ENCODE measurements at places on chromosomes 12 and 14.

DNA sequence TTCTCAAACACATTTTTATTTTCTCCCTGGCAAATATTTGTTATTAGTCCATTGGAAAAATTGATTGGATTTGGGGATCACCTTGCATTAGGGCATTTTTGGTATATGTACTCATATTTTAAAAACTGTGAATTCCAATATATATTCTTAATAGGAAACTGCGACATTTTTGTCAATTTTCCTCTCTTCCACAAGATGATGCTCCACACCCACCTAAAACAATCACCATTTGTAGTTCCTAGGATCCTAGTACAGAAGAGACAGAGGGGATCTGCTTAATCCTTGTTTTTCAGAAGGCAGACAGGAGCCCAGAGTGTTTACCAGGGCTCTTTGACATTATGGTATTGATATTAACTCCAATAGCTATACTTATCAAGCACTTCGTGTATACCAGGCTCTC is 22.8 kb upstream of the OASL start:
- DNase-seq, result peak; percentile 31

GRCh38 chr12:70091021-70091521 is 152.2 kb upstream of the CNOT2 start:
- DNase-seq, result no peak

- peak; percentile 30 for DNase-seq
These were observed 196.2 kb downstream of the CACNA1C start for GRCh38 chr12:2248901-2249381.

GRCh38 chr14:80446356-80446755 is 235.1 kb upstream of the DIO2 start:
- DNase-seq, result peak; percentile 34

GRCh38 chr14:72608391-72609204 is 285.3 kb downstream of the DPF3 start:
- DNase-seq, result peak; percentile 95

- peak; percentile 81 for DNase-seq
These were observed 9.2 kb downstream of the DGKA start for GRCh38 chr12:55940065-55940732.

DNA sequence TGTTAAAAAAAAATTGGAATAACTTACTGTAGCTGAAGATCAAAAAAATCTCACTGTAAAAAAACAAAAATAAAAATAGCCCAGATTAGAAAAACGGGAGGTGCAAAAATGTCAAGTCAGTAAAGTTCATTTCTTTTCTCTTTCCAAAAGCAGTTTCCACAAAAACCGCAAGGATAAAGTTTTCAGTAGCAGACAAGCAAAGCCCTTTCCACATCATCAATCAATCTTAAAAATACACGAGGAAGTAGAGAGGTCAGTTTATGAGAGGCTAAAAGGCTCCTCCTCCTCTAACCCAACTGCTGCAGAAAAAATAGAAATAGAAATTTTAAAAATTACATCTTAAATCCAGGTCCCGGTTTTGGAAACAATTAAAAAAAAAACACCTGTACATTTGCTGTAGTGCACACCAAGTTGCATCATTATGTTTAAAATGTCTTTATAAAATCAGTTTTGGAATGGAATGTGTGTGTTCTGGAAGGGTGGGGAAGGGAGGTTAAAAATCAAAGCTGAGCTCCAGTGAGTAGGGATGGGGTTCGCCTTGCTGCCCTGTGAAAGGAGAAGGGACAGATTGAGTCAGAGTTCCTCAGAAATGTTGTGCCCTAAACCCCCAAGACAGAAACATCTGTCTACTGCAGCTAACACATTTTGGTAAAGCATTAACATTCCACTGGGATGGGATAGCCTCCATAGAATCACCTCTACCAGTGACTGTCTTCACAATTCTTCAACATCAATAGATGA is 5.8 kb downstream of the HNRNPC start:
- peak; percentile 31 for DNase-seq

GRCh38 chr12:45256721-45257120 is 40.8 kb downstream of the ANO6 start:
- DNase-seq, result peak; percentile 41

DNA sequence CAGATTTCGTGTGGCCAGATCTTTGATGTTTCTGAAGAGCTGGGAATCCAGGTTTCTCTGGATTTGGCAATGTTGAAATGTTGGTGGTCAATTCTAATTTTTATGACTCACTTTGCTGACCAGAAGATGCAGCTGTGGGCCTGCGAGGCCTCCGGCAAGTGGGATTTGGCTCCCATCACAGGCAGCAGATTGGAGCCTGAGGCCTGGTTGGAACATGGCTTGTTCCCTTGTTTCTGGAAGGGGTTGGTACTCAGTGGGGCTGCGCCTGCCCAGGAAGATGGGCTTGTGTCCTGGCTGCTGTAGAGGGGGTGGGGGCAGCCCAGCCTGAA is 23.1 kb downstream of the FBRSL1 start:
- DNase-seq, result peak; percentile 9

DNA sequence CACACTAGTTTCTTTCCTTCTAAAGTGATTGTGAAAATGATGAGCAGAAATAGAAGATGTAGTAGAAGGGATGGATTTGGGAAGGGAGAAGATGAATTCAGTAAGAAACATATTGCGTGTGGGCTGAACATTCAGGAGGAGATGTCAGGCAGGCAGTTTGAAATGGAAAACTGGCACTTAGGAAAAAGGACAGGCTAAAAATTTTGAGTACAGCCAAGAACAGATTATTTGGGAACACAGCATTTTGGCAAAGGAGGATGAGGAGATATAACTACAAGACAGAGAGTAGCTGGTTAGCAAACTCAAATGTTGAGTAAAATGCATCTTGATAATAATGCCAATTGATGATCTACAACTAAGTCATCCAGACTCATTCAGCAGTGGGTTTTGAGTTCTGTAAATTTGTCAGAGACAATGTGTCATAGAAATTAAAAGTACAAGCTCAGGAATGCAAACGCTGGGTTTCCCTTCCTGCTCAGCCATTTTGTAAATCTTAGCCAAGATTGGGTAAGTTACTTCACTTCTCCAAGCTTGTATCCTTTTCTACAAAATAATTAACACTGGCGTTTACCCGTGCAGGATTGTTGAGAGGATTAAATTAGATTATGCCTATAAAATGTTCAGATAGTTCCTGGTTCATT is 255.0 kb downstream of the NAV3 start:
- DNase-seq, result peak; percentile 86

DNA sequence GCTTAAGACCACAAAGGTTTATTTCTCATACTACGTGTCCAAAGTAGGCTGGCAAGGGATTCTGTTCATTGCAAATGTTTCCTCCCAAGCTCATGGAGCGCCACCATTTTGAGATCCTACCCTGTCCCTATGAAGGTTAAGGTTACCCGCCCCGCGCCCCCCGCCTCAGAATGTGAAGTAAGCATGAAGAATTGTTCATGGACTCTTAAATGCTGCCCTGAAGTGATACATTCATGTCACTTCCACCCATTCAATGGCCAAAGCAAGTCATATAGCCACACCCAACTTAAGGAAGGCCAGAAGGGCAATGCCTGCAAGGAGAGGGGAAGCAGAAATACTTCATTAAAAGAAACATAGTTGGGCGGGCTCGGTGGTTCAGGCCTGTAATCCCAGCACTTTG is 4.2 kb downstream of the TMEM253 start:
- DNase-seq, result no peak

DNA sequence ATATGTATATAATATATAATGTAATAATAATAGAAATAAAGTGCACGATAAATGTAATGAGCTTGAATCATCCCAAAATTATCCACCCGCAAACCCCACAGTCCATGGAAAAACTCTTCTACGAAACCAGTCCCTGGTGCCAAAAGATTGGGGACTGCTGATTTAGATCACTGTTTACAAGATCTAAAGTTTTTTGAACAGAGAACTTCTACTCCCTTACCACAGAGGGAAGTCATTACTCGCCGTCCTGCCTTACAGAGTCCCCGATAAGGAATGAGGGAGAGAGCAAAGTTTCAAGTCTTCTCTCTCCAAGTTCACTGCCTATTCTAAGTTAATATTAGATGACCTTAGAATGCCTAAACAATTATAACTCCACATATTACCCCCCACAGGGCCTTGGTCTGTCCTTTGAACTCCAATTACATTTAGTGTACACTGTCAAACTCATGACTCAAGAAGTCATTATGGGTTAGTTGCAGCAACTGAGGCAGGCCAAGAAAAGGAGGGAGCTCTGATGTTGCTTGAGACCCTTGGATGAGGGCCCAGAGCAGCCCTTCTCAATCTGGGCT is 21.8 kb upstream of the DHRS4 start:
- DNase-seq, result no peak

DNA sequence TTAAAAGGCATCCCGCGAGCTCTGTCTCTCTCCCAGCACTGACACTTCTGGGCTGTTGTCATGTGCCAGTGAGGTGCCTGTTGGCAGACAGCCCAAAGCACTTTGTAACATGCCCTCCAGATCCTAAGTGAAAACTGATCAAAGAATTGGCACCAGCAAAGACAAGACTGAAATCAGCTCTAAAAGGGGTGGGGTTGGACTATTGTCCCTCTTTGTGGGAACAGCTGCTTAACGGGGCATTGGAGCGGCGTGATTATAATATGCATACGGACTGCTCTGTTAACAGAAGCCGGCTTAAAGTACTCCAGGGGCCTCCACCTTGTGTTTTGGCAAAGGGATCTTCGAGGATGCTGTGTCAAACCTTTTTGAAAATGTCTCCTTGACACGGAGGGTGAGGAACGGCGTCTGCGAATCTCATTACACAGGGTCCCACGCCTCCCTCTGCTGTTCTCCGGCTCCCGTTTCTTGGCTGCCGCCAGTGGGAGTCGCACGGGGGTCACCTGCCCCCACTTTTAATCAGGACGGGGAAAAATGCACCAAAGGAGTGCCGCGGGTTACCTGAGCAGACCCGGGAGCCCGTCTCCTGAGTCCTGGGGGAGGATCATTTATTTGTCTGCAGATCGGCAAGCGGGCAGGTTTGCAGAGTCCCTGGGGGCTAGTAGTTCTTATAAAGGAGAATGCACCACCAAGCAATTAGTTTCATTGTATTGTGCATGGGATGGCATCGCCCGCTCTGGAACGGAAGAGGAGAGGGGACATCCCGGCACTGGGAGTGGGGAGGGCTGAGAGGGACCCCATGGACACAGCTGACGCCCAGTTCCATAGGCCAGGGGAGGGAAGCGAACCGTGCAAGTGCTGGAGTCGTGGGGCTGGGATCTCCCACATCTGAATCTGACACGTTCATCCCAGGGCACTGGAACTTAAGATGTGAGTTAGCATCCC is 44.3 kb downstream of the SPRING1 start:
- no peak for DNase-seq

DNA sequence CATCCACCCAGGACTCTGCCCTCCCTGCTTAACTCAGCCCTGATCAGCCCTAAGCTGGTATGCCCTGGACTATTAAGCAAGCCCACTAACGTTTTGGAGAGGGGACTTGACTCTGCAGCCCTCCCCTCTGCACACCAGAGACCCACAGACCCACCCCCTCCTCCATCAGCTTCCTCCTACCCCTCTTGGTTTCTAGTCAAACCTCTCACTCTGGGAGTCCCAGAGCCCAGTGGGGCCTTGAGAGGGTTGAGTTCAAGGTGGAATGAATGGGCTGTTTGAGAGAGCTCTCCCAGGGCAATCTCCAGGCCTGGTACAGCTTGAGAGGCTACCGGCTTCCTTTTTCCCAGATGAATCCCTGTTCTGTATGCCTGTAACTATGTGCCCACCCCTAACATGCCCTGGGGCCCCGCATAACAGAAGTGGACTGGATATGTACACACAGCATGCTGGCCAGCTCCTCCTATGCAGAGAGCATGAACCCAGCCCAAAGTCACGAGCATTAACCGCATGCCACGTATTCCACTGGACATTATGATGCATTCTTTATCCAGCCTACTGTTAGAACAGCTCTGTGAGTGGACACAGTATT is 43.6 kb downstream of the IRF2BPL start:
- DNase-seq, result no peak

- DNase-seq, result no peak
These were observed 24.2 kb downstream of the TRAFD1 start for GRCh38 chr12:112149596-112149995.

DNA sequence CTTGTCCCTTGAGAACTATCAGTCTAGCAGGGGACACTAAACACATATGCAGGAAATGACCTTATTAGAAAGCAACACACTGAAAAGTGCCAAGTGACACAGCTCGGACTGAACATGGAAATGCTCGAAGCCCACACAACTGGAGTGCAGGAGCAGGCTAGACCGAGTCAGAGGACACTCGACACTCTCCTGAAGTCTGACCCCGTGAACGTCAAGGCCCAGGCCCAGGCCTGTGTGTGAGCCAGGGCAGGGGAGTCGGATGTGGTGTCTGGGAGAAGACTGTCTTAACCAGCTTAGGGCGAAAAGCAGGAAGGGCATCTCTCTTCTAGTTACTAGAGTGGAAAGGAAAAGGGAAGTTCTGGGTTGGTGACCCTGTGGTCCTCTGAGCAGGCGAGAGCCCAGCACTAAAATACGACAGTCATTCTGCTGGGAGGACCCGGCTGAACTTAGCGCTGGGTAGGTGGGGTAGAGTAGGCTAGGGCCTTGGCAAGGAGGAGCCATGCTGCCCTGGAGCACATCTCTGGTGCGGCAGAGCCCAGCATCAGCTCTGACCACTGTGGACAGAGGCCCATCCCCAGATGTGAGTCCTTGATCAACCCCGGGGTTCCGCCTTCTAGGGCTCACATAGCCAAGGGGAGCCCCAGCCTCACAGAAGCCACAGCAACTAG is 93.0 kb downstream of the NTF3 start:
- no peak for DNase-seq

GRCh38 chr14:74218462-74218861 is 20.8 kb upstream of the VSX2 start:
- no peak for DNase-seq

DNA sequence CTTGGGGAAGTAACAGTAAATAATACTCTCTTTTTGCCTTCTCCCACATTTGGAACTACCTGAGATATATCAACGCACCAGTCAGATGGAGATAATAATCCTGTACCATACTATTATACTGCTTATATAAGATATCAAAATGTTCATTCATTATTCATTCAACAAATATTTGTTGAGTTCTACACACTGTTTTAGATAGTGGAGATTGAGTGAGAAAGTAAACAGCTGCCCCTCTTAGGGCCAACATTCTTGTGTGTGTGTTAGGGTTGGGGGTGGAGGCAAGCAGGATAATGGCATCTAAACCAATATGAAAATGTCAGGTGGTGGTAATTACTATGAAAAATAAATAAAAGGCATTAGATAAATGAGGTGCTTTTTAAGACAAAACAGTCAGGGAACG is 14.0 kb downstream of the MIS18BP1 start:
- no peak for DNase-seq

Data from HCEC 1CT (cell line).